ENCODE measurements at places on chromosomes 4 and X. TPM values are rescaled to one million over a fixed set of nuclear protein-coding genes. Genes with fewer than 3 reads are reported as not detected.

TMPRSS11B gene
- total RNA-seq, result not detected

GRCh38 chr4:181911420-181911819 is 331.8 kb upstream of the TENM3 start:
- no peak for DNase-seq

GRCh38 chr4:111937368-111937767 is 207.9 kb upstream of the FAM241A start:
- no peak for DNase-seq

DNA sequence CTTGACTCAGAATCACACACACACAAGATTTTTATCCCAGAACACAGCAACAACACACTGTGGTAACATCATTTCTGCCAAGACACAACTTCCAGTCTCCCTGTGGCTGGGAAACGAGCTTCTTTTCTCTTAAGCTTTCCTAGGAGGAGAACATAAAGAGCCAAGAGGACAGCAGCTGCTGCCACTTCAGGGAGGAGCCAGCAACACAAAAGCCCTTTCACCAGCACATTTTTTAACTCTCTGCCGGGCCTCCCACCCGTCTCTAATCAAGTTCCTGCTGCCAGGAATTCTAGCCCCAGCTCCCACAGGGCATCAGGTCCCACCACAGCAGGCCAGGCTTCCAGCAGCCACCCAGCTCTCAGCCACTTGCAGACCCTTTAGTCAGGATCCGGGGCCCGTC is 22.4 kb downstream of the FAT1 start:
- DNase-seq, result peak; percentile 79

DNA sequence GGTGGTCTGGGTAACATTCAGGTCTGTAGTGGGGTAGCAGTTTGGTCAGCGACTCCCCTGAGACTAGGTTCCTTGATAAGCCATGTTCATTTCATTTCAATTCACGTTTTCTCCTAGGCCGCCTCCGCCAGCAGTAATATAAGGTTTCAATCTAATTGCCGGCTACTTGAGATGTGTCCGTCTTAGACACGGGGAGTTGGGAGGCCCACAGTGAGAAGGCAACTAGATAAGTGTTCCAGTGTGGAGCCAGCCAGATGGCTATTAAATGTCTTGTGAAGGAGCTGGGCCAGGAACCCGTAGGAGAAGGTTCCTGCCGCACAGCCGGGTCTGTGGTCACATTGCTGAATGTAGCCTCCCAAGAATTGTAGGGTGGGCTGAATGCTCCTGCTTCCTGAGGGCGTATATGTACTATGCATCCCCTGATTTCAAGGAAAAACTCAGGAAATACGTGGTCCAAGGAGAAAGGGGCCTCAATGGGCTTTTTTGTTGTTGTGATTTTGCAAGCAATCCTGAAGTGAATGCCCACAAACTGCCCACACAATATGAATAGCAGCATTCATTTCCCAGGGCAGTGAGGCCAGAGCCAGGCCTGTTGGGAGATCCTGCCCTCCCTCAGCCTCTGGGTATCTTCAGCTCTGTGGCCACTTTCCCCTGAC is 220.6 kb upstream of the RPL34 start:
- DNase-seq, result no peak

ADH1C gene
- 3.7 TPM for total RNA-seq

PRR32 gene
- total RNA-seq, result not detected

GAGE12H gene
- not detected for total RNA-seq

GABRE gene
- 19.2 TPM for total RNA-seq

DNA sequence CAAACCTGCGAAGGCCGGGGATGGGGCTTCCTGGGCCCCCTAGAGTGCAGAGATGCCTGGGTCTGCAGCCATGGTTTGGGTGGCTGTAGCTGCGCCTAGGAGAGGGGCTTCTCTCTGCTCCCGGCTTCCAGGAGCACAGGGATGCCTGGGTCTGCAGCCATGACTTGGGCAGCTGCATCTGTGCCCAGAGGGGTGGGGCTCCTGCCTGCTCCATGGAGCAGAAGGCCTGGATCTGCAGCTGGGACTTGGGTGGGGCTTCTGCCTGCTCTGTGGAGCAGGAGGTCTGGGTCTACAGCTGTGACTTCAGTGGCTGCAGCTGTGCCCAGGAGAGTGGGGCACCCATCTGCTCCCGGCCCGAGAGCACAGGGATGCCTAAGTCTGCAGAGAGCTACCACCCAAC is 20.8 kb downstream of the SPON2 start:
- no peak for DNase-seq

MAGEA8 gene
- total RNA-seq, result not detected

GRCh38 chr4:96558466-96558865 is 718.6 kb downstream of the PDHA2 start:
- no peak for DNase-seq

DNA sequence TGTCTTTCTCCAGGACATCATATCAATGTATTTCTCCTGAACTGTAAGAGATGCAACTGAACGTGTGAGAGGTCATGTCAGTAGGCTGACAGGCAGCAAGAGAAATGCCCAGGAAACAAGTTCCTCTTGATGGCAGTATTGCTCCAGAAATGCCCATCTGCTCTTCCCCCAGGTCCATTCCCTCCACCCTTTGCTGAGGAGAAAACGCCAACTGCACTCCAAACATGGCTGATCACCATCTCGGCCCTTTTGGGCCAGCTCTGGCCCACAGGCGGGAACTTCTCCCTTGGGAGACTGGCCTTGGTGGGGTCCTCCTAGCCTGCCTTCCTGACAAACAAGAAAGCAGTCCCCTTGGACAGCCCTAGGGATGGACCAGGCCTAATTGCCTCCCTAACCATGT is 276.5 kb upstream of the AGTR2 start:
- no peak for DNase-seq

DNA sequence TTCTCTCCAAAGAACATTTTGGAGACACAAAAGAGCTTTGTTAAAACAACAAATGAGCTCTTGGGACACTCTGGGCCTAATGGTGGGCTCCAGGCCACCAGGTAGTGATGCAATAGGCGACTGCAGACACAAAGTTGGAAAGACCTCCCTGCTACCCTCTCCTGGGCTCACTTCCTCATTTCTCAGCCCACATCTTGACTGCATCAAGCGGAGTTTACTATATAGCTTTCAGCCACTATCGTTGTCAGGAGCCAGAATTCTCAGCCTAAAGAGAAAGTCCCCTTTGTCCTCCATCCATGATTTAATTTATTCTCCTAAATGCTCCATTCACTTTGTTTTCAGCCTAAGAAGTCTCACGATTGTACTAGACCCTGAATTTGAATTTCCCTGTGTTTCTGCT is 114.9 kb downstream of the EFHC2 start:
- DNase-seq, result no peak

F11 gene
- total RNA-seq, result not detected

RLIM gene
- 32.9 TPM for total RNA-seq

GAB3 gene
- total RNA-seq, result 5.8 TPM

CXCL1 gene
- 0.74 TPM for total RNA-seq

- no peak for DNase-seq
Observed at GRCh38 chrX:105706041-105706440, 116.3 kb upstream of the NRK start.

DNA sequence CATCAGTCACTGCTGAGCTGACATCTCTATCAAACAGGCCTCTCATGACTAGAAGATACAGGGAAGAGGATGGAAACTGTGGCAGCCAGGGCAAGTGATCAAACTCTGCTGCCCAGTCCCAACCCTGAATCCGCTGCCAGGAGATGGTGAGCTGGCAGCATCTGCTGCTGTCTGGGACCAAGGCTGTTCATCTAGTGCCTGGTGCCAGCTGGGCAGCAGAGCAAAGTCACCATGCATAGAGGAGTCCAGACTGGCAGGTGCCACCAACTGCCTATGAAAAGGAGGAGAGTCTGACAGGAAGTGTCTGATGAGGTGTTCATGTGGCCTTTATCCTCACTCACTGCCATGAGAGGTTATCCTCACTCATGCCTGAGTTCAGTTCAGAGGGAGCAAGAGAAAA is 518.9 kb downstream of the MID1IP1 start:
- DNase-seq, result no peak

- DNase-seq, result no peak
Observed at GRCh38 chrX:105282077-105282476, 61.6 kb upstream of the TEX13A start.

PLK4 gene
- total RNA-seq, result 1.7 TPM

DNA sequence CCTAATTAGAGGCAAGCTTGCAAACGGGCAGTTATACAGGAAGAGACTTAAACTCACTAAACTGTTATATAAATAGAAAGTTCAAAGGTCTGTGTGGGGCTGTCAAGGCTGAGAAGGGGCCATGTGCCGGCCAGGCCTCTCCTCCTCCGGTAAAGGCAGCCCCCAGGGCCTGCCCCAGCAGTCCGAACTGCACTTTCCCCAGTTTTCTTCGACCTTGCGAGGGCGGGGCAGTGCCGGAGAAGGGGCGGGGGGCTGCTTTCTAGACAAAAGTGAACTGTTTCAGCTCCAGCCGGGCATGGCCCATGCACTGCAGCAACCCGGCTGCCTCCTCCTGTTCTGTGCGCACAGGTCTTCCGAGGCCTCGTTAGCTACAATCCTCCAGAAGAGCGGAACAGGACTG is 4.1 kb downstream of the AFF2 start:
- no peak for DNase-seq

- DNase-seq, result no peak
Observed at GRCh38 chrX:64427281-64427680, 32.0 kb upstream of the MTMR8 start.

GRCh38 chr4:101262683-101263082 is 84.6 kb downstream of the PPP3CA start:
- DNase-seq, result no peak

DNA sequence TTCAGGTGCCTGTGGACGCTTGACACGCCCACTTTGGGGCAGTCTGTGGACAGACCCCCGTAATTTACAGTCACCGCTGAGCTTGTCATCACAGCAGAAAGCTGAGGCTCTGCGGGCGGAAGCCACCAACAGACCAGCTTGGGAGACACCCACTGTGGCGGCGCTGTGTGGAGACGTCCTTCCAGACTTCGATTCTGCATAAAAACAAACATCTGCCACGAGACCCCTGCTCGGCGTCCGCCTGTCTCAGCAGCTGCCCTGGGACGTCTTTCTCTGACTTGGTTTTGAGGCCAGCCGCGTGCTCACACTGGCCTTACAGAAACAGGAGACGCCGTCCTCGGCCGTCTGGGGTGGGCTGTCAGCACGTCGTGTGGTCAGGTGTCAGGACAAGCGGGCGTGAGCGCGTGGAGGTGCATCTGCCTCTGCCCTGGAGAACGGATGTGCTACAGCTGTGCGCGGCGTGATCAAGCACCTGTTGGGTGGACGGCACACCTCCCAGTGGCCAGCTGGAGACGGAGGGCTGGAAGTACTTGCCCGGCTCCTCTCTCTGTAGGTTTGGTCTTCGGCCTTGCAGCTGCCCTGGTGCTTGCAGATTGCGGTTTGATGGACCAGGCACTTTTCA is 37.5 kb downstream of the PIGG start:
- DNase-seq, result peak; percentile 72

GRCh38 chrX:7252013-7252610 is 104.2 kb upstream of the PUDP start:
- no peak for DNase-seq

GRCh38 chr4:113209652-113210320 is 160.3 kb downstream of the ANK2 start:
- DNase-seq, result no peak

DNA sequence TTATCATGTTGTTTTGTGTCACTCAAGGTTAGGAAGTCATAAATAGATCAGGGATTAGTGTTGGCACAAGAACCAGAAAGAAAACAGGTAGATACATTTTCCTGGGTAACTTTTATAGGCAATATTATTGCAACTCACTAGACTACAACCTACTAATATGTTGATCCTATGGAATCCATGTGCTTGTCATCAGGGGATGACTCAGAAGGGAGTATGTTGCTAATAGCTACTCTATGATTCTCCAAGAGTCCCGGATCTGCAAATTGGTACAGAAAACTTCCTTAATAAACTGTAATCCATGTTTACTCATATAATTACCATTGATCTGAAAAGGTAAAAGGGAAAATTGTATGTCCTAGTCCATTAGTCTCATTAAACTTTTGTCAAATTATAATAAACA is 11.7 kb upstream of the GNRHR start:
- DNase-seq, result no peak

CCDC158 gene
- 2.3 TPM for total RNA-seq

DNA sequence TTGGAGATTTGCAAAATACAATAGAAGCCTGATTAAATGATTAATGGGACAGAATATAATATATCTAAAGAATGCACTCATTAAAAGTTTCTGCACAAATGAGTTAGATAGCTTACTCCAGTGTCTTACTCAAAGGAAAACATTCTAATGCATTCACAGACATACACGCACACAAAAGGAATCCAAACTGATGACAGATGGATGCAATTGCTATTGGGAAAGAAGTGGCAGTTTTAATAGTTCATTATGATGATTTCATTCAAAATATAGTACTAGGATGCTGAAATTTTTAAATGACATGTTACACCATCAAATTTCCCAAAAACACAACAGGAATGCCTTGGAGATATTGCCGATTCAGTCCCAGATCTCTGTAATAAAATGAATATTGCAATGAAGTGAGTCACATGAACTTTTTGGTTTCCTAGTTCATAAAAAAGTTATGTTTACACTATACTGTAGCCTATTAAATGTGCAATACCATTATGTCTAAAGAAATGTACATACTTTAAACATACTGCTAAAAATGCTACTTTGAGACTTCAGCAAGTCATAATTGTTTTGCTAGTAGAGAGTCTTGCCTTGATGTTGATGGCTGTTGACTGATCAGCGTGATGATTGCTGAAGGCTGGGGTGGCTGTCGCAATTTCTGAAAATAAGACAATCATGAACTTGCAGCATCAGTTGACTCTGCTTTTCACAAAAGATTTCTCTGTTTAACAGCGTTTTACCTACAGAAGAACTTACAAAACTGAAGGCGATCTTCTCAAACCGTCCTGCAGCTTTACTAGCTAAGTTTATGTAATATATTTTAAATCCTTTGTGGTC is 45.6 kb downstream of the BBS12 start:
- no peak for DNase-seq

GRCh38 chr4:120053911-120054310 is 12.7 kb downstream of the MAD2L1 start:
- no peak for DNase-seq

DNA sequence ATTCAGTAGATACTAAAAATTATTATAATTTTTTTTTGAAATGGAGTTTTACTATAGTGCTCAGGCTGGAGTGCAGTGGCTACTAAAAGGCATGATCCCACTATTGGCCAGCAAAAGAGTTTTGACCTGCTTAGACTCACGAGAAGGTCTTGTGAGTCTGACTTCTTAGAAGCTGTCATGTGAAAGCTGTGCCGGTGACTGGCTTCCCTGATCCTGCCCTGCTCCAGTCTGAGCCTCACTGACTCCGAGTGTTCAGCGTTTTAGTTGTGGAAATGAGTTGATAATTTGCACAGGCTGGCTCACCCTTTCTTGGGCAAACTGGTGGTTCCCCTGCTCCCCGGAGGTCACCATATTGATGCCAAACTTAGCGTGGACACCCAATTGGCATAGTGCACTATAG is 16.4 kb upstream of the CXCL8 start:
- no peak for DNase-seq

Data from posterior vena cava (tissue), 2 donors.